ENCODE measurements at places on chromosomes 11 and 22.

DNA sequence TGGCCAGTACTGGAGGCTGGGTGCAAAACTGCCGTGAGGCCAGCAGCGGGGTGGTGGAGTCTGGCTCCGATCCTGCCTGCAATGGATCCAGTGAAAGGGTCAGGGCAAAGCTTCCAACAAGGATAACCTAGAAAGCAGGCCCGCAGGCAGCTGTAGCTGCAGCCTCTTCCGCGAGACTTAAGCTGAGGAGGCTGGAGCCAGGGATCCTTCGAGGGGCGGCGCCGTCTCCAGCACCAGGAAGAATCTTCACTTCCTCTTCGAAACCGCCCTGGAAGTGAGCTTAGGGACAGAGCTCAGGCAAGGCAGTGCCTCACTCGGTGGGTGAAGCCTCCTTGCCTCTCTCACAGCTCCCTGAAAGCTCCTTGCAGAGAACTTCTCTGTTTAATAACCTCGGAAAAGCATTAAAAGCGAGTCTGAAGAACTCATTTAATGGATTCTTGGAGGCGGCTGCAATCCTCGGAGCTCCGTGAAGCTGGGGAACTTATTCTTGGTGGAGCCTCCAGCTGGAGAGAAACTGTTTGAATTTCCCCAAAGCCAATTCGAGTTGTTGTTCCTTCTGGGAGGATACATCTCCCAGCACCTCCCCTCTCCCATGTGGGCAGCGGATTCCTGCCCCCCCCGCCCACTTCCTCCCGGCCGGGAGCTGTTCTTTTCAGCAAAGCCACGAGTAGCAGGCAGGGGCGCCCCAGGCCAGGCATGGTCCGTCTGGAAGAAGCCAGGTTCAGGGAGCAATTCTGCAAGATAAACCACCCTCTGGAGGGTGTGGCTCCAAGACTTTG lies 169.9 kb downstream of the CTTN start:
- peak; percentile 48 for DNase-seq

DNA sequence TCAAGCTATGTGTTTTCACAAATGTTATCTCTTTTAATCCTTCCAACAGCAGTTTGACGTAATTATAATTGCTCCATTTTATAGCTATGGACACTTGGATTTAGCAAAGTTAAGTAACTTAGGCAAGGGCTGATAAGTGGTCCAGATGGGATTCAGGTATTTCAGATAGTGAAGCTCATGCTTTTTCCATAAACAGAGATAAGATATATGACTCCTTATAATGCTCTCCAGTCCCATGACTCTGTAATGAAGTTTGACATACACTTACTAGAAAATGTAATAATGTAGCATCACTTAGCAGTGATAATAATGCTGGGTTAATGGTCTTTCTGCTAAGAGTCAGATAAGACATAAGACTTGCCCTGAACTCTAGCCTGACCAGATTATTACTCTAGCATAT lies 892.1 kb downstream of the LRRC4C start:
- DNase-seq: no peak

GRCh38 chr11:75743711-75744563 lies 24.6 kb upstream of the DGAT2 start:
- DNase-seq: no peak

- no peak for DNase-seq
These were observed 840.3 kb downstream of the OPCML start for GRCh38 chr11:132691848-132692550.

DNA sequence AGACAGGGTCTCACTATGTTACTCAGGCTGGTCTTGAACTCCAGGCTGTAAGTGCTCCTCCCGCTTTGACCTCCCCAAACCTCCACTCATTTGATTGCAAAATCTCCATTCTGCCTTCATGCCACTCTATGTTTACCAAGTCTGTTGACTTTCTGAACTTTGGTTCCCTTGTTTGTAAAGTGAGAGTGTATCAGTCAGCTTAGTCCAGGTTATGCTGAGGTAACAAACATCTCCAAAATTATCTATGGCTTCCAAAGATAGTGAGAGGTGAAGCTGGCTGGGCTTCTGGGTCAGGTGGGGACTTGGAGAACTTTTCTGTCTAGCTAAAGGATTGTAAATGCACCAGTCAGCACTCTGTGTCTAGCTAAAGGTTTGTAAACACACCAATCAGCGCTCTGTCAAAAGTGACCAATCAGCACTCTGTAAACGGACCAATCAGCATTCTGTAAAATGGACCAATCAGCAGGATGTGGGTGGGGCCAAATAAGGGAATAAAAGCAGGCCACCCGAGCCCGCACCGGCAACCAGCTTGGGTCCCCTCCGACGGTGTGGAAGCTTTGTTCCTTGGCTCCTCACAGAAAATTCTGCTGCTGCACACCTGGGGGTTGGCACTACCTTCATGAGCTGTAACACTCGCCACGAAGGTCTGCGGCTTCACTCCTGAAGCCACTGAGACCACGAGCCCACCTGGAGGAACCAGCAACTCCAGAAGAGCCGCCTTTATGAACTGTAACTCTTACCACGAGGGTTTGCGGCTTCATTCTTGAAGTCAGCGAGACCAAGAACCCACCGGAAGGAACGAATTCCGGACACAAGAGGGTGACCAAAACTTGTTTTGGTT lies 109.3 kb downstream of the MIAT start:
- DNase-seq: no peak

GRCh38 chr11:66493130-66493529 lies 12.9 kb downstream of the DPP3 start:
- no peak for DNase-seq

- peak; percentile 89 for DNase-seq
These were observed 10.7 kb upstream of the ACCSL start for GRCh38 chr11:44036811-44037657.

DNA sequence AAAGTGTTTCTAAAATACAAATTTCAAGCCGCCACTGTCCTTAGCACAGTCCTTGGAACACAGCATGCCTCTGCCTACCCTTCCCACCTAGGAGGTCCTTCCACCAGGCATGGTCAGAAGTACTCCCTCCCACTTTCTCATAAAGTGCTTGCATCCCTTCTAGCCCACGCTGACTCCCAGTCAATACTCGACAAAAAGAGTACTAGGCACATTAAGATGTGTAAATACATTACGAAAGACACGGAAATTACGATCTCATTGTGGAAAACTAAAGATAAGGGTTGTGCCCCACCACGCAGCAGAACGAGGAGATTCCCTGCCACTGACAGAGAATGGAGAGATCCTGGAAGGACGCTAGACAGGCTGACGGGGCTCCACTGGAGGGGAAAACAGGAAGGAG lies 13.5 kb downstream of the CHKA start:
- DNase-seq: no peak

DNA sequence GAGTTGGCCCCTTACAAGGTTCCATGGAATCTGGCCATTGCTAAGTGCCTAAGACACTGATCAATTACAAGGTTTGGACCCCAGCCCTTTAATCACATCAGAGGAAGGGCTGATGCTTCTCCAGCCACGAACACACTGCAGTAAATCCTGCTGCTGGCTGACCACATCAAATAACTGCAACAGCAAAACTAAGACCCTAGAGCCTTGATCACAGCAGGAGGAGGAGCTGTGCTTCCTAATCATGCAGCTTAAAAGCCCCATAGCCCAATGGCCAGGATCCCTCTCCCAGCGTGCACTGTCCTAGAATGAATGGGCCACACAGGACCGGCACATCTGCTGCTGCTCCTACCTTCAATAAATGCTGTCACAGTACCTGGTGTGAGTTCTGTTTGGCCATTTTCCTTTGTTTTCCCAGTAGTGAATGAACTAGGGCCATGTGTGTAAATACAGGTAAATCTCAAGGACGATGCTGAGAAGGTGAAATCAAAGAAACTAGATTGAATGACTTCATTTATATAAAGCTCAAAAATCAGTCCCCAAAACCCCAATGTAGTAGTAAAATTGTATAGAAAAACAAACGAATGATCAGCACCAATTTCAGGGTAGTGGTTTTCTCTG lies 12.7 kb downstream of the ZP1 start:
- no peak for DNase-seq

- peak; percentile 81 for DNase-seq
These were observed 274.4 kb downstream of the BLID start for GRCh38 chr11:121841487-121842191.

Measured in fibroblast of mammary gland (primary cell).